ENCODE measurements at places on chromosomes 4 and X.

- peak; percentile 76 for DNase-seq
These were observed at the start of gene ADGRG2 for GRCh38 chrX:19121898-19122640. Gene ADGRG2, minus strand, starts transcription at chrX:19122468. Its CDS starts 53,634 bp downstream, at chrX:19068834.

GRCh38 chr4:67550451-67550850, 5.1 kb upstream of the CENPC start:
- DNase-seq, result no peak

DNA sequence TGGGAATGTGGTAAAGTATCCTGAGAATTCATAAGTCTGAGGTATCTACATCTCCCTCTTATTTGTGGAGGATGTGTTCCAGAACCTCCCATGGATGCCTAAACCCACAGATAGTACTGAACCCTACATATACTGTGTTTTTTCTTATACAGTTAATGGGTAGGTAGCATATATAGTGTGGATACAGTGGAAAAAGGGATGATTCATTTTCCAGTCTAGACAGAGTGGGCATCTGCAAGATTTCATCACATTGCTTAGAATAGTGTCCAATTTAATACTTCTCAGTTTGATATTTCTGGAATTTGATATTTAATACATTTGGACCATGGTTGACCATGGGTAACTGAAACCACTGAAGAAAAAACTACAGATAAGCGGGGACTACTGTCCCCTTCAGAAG, 155.0 kb upstream of the ANKRD50 start:
- no peak for DNase-seq

DNA sequence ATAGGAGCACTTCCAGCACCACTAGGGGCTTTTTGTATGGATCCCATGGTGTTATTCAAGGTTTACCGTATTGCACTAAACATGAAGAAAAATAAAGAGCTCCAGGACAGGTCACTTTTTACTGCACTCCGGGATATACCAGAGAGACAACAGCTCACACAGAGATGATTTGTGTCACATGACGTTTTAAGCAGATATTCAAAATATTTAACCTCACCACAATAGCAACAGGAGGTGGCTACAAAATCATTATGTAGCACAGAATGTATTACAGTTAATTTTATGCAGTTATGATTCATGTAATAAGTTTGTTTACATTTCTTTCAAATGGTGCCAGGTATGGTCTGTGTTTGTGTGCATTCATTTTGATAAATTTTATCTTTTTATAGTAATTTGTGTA, 100.6 kb downstream of the LUZP4 start:
- DNase-seq, result no peak

Measured in right lobe of liver (tissue), 6 donors.